CD14-positive monocyte (primary cell): ENCODE measurements at places on chromosomes 12 and 14.

DNA sequence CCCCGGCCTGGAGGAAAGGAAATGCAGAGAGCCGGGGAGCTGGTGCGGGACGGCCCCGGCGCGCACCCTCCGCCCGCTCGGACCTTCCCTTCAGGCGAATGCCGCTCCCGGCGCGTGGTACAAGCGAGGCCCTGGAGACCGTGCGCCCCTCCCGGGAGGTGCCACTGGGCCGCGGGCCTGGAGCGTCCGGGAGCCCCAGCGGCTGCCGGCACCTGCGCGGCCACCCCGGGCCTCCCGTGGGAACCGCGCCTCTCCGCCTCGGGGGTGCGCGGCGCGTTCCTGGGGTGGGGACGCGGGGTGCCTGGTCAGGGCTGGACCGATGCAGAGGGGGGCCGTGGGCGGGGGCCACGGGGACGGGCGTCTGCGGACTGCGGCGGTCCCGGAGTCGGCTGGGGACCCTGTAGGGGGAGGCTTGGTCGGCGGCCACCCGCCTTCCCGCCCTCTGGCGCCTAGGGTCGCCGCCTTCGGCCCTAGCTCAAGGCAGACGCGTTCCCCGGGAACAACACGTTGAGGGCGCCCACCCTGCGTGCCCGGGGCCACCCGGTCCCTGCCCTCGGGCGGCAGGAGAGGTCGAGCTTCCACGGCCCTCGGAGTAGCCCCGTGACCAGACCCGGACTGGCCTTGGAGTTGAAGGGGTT is 599 bp downstream of the PAPLN start:
- no peak for DNase-seq

- peak; percentile 94 for DNase-seq
Measured at GRCh38 chr14:91363776-91364523, 53.7 kb downstream of the CCDC88C start.

- DNase-seq = no peak
Measured at GRCh38 chr12:107829271-107829670, 54.8 kb downstream of the ASCL4 start.

DNA sequence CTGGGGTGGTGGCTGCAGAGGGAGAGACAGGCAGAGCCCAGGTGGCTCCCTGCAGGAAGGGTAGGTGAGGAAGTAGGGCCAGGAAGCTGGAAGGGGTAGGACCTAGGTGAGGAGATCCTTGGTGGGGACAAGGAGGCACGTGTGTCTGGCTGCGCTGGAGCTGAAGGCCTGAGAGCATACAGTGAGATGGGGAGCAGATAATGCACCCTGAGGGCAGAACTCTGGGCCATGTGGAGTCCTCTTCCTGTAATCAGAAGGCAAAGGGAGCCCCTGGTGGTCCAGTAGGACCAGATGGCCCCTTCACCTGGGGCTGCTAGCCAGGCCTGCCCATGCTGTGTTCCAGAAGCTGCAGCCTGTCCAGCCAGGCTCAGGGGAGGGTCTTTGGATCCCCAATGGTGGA is 15.3 kb upstream of the KRT80 start:
- no peak for DNase-seq

DNA sequence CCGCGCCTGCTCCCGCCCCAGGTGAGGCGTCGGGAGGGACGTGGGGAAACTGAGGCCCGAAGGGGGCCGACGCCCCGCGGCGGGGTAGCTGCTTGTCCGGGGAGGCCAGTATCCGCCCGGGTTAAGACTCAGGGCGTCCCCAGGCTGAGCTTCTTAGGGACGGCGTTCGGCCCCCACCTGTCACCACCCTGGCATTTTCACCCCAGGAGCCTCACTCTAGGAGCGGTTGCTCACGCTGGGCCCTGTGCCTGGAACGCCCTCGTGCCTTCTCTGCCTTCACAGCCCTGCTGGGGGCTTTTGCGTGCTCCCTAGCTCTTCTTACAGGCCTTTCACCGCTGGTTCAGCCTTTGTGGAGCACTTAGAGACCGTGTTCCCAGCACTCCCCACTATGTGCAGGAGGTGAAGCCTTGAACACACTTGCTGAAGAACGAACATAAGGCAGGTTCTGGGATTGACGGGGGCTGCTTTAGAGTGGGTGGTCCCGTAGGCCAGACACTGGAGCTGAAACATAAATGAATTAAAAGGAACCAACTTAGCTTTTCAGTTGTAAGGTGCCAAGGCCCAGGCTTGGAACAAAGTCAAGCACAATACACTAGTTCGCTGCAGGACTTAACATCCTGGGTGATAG is 601 bp downstream of the ZNF839 start:
- peak; percentile 29 for DNase-seq

- no peak for DNase-seq
Measured at GRCh38 chr14:44412858-44413569, 94.1 kb downstream of the FSCB start.

- DNase-seq = no peak
Measured at GRCh38 chr14:85798856-85799255, 268.9 kb downstream of the FLRT2 start.
